ENCODE measurements at places on chromosomes 6 and 20.

- DNase-seq: no peak
Measured at GRCh38 chr20:4341804-4342485, 326.6 kb upstream of the RNF24 start.

DNA sequence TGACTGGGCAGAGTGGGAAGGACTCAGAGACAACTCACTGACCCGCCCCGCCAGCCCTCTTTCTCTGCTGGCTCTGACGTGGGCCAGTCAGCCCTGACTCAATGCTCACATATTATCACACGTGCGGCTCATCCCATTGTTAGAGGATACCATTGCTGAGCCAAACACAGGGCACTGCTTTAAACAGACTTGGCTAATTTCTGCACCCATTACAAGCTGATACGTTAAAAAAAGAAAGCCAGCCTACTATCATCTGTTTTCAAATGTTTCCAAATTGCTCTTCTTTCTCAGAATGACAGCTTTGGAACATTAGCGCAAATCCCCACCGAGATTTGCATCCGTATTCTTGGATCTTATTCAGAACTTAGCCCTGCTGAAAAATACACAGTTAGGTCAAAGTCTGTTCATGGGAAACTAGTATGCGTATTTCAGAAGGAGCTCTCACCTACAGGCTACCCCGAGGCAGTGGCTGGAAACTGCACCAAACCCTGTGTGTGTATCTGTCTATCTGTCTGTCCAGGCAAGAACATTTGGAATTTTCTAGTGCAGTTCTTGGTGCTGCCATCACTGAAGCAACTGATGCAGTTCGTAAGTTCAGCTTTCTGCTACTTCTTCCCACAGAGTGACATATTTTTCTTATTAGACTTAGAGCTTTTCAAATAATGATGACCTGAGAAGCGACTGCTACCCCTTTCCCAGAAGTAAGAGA is 32.8 kb downstream of the RAMACL start:
- no peak for DNase-seq

DNA sequence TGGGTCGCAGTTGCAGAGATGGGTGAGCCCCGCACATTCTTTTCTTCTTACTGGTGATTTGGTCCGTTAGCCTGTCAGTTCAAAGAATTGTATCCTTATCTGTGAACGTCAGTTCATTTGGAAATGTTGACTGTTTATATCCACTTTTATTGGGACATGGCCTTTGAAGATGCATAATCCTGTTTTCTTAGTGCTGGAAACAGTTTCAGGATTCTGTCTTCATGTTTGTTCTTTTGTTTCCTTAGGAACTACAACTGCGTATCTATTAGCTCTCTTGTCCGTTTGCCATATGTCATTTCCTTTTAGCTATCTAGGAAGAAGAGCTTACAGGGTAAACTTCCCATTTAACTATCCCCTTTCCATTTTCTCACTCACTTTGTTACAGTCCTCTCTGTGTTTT is 35.0 kb upstream of the TULP1 start:
- DNase-seq: no peak

DNA sequence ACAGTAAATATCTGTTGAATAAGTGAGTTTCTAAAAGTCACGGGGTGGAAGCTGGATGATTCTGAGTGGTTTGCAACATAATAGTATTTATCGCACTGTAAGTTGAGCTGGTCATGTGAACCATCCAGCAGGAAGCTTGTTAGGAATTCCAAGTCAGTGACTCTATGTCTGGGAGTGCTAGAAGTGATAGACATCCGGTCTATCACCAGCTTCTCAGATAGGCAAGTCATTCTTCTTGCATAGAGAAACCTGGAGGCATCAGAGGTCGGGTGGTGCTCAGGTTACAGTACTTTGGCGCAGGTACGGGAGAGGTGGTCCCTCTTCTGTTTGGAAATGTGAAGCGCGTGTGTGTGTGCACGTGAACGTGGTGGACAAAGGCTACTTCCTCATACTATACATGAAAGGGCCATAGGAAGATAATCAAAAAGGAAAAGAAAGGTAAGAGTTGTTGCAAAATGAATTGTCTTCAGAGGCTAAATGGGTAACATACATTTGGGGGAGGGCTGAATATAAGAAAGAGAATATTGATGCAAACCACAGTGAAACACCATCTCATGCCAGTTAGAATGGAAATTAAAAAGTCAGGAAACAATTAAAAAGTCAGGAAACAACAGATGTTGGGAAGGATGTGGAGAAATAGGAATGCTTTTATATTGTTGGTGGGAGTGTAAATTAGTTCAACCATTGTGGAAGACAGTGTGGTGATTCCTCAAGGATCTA is 299.3 kb upstream of the ZFP64 start:
- no peak for DNase-seq

- DNase-seq: no peak
Measured at GRCh38 chr6:106702046-106702445, 72.7 kb downstream of the QRSL1 start.

GRCh38 chr6:139758209-139758611 is 383.8 kb upstream of the CITED2 start:
- no peak for DNase-seq

DNA sequence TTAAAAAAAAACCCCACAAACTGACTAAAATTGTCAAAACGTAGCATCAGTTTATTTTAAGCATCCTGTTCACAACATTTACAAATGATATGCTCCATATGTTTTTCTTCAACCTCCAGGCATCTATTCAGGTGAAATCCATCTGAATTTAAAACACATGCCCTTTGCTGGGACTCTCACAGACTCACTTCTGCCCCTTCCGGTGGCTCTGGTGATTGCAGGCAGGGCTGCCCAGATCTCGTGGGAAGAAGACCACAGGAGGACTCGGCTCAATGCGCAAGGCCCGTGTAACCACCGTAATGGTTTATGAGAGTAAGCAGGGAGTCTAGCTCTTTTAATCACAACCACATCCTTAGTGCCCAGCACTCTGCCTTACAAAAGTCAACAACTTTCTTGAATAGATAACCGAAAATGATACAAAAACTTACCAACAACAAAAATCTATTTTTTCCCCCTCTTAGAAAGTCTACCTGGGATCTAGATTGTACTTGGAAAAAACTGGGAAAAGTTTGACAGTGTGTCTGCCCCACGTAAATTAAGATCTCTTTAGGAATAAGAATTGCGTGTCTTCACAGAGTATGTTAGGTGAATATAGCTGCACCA is 139.1 kb downstream of the KIF16B start:
- peak; percentile 16 for DNase-seq

DNA sequence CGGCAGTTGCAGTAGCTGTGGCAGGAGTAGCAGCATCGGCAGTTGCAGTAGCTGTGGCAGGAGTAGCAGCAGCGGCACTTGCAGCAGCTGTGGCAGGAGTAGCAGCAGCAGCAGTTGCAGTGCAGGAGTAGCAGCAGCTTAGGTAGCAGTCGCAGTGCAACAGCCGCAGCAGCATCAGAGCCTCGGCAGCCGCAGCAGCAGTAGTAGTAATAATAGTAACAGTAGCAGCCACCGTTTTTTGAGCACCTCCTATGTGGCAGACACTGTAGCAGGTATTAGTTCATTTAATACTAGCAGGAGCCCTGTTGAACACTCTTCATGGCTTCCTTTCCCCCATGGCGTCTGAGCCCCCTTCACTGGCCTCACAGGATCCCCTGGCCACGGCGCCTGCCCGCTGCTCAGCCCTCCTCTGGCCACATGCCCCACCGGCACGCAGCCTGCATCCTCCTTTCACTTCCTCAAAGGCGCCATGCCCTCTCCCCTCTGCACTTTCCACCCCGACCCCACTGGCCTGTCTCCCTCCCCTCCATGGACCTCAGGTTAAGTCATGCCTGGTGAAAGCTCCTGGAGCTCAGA is 19.1 kb upstream of the IRF4 start:
- DNase-seq: no peak

- DNase-seq: no peak
Measured at GRCh38 chr6:73878403-73878802, 182.4 kb downstream of the CD109 start.

- DNase-seq: no peak
Measured at GRCh38 chr6:129865013-129865412, 3.9 kb upstream of the TMEM244 start.

DNA sequence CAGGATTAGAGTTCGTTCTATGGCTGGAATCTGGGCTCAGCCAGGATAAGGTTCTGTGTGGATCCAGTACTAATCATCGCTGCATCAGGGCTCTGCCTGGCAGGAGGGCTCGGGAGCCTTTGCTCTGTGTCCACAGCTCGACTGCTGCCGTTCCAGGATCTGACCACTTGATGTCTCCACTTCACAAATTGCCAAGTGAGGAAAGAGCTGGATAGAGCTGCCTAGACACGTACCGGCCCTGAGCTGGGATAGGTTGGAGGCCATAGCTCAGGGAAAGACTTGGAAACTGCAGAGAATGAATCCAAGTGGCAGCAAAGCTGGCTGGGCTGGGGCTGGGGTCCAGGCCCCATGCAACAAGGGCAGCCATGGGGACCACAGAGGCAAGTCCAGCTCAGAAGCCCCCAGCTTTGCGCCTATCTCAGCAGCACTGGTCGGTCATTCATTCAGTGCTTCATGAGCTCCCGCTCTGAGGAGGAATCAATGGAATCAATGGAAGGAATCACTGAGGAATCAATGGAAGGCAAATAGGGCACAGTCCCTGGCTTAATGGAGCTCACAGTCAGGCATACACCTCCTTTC is 38.0 kb upstream of the TOP1 start:
- peak; percentile 61 for DNase-seq

DNA sequence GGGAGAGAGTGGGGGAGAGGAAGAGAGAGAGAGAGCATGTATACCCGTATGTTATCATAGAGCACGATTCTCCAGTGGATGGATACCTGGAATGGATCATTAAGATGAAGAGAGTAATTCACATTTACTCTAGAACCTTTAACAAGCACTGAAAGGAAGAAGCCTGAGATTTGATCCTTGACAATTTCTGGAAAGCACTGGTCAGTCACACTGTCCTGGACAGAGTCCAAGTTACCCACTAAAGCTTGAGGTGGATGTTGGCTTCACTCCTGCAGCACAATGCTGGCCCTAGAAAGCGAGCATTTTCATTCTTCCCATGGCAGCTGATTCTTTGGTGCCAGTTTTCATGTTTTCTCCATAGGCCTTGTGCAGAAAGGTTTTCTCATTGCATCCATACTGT is 25.6 kb downstream of the NFYA start:
- DNase-seq: no peak

- DNase-seq: no peak
Measured at GRCh38 chr6:156774863-156775405, 2.2 kb upstream of the ARID1B start.

- no peak for DNase-seq
Measured at GRCh38 chr20:38838326-38838725, 32.8 kb downstream of the PPP1R16B start.

GRCh38 chr20:38402089-38402488 is 33.0 kb downstream of the SNHG17 start:
- DNase-seq: no peak

GRCh38 chr20:50819349-50819748 is 24.5 kb downstream of the BCAS4 start:
- DNase-seq: no peak

GRCh38 chr6:135066397-135066796 is 11.8 kb upstream of the HBS1L start:
- DNase-seq: no peak

DNA sequence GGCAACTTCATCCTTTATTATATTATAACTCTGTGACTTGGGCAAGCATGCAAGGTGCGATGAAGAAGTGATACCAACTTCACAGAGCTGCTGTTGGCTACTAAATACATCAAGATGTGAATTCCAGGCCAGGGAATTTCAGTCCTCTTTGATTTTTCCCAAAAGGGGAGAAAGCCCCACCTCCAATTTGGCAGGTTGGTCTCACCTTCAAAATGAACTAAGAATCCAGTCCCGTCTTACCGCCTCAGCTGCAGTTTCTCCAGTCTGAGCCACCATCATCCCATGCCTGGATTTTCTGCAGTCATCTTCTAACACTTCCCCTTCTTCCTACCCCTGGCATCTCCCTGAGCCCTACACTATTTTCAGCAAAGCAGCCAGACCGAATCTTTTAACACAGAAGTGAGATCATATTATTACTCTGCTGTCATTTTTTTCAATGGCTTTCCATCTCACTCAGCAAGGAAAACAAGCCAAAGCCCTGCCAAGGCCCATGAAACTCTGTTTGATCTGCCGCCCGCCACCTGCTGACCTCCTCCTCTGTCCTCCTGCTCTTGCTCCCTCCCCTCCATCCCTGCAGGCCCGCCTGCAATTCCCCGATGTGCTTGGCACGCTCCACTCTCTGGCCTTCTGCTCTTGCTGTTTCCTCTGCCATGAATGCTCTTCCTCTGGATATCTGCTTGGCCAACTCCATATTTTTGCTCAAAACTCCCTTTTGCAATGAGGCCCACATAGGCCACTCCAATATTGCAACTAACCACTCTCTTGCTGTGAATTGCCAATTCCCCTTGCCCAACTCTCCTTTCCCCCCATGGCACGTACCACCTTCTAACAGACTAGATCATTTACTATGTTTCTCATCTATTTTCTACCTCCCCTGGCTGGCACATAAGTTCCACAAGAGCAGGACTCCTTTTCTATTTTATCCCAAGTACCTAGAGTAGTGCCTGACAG is 46.0 kb upstream of the TAGAP start:
- no peak for DNase-seq

- no peak for DNase-seq
Measured at GRCh38 chr20:64233725-64234124, 21.8 kb upstream of the PCMTD2 start.

DNA sequence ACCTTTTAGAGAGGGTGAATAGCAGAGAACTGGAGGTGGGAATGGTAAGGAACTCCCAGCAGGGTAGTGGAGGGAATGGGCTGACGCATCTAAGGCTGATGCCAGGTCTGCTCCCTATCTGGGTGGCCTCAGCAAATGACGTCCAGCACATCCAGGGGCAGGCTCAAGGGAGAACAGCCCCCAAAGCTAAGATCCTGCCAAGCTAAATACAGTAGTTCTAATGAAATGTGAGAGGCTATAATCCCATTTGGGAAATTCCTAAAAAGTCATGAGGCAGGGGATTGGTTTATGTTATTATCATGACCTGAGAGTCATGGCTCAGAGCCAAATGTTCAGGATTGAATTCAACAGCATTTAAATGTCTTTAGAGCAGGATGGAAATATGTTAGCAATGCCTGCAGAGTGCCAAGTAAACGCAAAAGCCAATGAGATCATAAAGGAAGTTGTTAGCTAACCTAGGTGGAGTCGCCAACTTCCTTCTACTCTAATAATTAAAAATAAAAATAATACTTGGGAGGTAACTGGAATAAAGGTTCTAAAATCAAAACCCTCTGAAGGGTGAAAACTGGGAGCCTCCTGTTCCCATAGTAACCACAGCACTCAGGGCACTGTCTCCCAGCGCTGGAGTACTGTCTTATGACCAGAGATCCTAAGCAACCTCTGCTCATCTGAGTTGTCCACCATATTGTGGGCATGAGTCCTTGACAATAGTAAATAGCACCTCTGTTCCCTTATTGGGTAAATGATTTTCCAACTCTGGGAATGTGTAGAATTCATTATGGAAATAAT is 34.8 kb downstream of the IYD start:
- DNase-seq: no peak

GRCh38 chr6:1864496-1864895 is 254.8 kb downstream of the FOXC1 start:
- no peak for DNase-seq

GRCh38 chr20:7015257-7015656 is 247.8 kb downstream of the BMP2 start:
- DNase-seq: no peak

- no peak for DNase-seq
Measured at GRCh38 chr6:144443157-144443556, 158.0 kb downstream of the UTRN start.

GRCh38 chr6:135179920-135180541 is 1.1 kb upstream of the MYB start:
- DNase-seq: no peak

All from NCI-H1436 (cell line).